Ovary (tissue), 10 donors: ENCODE measurements at places on chromosomes 1 and 21.

DNA sequence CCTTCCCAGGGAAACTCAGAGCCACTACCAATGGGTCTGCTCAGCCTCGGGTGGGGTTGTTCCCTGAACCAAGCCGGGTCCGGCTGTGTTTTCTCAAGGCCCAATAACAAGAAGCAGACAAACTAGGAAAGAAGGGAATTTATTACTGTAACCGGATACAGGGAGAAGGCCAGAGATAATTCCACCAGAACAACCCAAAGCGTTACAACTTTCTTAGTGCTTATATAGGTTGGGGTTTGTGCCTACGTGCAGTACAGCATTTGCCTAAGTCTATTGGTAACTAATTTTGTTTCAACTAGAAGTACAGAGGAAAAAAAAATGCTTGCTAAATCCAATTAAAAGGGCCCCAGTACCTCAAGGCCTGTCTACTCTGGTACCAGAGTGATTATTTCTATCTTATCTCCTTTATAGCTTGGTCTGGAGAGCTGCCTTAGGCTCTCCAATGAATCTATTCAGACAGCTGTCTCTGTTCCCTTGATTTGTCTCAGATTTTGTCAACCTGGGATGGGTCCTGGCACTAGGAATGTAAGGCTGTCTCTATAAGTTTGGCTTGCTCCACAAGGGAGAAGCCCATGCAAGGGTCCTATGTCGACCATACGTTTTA is 57.3 kb upstream of the CCDC190 start:
- DNase-seq, result no peak

DNA sequence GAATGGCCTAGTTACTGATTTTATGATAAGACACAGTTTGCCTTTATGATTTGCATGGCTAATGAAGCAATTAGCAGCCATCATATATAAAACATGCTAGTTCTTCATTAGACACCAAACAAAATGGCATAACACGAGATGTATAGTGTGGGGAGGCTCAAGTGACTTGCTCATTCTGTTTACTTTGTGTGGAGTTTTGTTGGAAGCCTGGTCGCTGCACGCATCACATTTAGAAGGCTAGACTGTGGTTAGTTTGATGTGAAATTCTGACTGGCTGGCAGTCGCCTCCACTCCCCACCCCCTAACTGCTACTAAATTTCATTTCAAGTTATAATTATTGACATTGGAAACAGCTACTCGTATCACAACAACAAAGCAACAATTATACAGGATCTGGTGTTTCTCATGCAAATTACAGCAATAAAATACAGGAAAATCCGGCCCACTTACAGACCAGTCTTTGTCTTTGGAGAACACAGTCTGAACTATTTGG is 356.1 kb downstream of the LMO4 start:
- DNase-seq, result peak; percentile 25

GRCh38 chr1:68365709-68366382 is 83.9 kb downstream of the RPE65 start:
- no peak for DNase-seq

- peak; percentile 49 for DNase-seq
Observed at GRCh38 chr21:38806153-38806941, 618 bp downstream of the ETS2 start.

DNA sequence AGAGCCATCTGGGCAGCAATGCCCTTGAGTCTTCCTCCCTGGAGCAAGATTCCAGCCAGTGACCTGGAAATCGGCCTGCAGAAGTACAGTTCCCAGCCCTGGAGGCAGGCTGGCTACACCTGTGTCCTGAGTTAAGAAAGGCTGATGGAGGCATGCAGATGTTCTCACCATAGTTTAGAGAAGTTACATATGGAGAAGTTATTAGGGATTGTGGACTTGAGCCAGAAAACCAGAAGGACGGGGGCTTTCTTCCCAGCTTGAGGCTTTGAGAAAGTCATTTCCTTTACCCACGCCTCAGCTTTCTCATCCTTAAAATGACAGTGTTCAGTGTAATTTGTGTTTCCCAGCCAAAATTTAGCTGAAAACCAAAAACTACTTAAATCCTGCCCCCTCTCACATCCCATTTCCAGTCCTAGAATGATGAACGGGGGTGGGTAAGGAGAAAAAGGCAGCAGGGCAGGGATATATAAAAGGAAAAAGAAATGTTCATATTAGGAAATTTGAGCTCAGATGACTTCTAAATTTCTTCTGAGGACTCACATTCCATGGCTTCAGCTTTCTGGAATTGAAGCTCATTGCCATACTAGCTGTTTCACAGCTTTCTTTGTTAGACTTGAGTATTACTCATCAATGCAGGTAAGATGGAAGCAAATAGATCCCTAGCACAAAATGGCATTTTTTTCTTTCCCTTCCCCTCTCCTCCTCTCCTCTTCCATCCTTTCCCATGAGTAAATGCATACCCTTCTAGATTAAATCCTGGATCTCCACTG is 14.4 kb upstream of the C8B start:
- no peak for DNase-seq

DNA sequence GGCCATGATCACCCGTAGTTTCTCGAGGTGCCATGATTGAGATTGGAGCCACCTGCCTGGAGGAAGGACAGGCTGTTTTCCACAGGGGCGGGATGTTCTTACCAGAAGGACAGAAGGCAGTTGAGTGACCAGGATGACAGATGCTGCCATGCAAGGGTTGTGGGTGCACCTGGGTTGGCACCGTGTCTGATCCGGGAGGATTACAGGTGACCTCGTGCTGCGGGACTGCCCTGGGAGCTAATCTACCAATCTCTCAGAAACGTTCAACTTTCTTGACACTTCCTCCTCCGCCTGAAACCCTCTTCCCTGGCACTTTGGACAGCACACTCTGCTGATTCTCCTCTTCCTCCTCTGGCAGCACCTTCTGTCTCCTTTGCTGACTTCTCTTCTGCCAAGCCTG is 13.8 kb upstream of the SLC6A9 start:
- no peak for DNase-seq

DNA sequence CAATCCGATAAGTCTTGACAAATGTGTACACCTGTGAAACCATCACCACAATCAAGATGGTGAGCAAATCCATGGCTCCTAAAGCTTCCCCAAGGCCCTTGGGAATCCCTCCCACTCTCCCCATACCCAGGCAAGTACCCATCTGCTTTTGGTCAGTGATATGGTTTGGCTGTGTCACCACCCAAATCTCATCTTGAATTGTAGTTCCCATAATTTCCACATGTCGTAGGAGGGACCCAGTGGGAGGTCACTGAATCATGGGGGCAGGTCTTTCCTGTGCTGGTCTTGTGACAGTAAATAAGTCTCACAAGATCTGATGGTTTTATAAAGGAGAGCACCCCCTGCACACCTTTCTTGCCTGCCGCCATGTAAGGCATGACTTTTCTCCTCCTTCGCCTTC is 14.6 kb upstream of the GUCA2B start:
- DNase-seq, result no peak

- no peak for DNase-seq
Observed at GRCh38 chr21:33815143-33815707, 100.4 kb downstream of the ATP5PO start.

DNA sequence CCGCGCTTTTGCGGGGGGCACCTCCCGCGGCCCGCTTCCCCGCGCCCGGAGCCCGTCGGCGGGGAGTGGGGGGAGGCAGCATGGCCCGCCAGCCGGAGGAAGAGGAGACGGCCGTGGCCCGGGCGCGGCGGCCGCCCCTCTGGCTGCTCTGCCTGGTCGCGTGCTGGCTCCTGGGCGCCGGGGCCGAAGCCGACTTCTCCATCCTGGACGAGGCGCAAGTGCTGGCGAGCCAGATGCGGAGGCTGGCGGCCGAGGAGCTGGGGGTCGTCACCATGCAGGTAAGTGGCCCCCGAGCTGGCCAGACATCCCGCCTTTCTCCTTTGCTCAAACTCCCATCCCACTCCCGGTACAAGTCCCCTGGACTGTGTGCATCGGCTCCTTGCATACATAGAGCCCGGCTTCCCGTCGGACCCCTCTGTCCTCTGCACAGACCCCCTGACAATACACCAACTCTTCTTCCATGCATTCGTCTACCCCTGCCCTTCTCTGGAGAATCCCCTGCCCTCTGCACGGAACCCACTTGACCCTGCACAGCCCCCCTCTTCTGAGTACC is 812 bp downstream of the CACHD1 start:
- peak; percentile 63 for DNase-seq

GRCh38 chr1:197024460-197024859 is 42.6 kb downstream of the F13B start:
- DNase-seq, result no peak

DNA sequence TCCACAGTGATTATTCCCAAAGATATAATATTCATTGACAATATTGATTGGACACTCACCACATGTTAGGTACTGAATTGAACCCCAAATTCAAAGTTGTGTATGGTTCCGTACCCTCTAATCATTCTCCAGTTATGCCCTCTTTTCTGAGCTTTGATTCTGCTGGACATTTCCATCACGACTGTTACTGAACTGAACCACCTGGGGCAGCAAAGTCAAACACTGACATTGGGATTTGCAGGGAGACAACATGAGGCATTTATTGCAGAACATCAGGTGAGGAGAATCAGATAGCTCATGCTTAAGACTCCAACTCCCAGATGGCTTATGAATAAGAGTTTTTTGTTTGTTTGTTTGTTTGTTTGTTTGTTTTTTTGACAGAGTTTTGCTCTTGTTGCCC is 420.9 kb downstream of the DISC1 start:
- no peak for DNase-seq

- no peak for DNase-seq
Observed at GRCh38 chr1:118788463-118788862, 199.7 kb downstream of the TBX15 start.

DNA sequence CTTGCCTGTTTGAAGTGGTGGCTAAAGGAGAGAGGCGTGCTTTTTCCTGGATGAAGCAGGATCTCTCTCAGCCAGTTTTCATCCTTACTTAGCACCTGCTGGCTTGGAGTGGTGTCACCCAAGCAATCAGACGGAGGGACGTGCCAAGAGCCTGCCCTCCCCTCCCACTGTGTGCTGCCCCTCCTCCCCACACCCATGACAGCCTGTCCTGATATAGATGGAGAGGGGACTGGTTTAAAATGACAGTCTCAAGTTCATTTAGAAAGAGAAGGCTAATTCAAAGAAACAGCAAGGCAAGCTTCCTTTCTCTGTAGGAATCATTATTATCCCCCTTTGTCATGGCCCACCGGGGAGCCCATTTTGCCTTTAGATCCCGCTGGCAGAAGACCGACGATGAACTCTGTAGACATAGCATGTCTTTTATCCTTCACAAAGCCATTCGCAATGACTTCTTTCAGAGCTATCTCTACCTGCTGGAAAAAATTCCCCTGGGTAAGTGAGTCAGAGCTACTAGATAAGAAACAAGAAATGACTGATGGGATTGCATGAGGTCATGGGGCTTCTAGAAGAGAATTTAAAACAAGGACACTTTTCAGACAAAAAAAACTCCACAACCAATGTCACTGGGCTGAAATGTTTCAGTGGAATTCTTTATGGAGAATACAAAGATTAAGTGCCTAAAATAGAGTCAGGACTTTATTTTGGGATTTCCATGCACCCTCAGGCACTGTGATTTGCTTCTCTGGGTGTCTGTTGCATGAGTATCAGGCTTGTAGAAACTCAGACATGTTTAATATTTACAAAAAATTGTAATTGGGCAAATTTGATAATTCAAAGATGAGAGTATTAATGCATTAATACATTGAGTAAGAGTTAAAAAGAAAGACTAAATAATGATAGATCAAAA is at the start of gene NTMT2:
Gene NTMT2 (plus strand): TSS at position 190 of the 907 bp plus-strand sequence. CDS start 149 bp downstream, at position 339.
- DNase-seq, result no peak

DNA sequence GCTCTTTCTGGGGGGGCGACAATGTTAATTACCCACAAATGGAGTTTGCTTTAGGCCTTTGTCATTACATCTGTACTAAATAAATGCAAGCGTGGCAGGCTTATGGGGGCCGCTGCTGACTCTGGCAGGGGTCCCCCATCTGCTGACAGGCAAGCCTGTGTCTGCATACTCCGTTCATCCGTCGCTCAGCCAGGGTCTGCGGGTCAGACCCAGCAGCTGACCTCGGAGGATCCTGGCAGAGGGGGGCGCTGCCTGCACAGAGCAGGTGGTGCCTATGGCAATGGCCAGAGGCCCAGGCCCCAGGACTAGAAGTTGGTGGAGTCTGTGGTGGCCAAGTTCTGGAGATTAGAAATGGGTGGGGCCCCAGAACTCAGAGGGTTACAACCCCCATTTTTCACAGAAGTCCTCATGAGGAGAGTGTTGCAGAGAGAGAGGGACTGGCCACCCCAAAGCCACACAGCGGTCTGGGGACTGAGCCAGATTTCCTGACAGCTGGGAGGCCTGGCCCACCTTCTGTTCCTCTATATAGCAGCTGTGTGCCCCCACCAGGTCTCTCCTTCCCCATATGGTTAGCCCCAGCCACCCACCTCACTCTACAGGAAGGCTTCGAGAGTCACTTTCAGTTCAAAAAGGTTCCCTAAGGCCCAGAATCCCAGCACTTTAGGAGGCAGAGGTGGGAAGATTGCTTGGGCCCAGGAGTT is 31.0 kb downstream of the TTC39A start:
- DNase-seq, result no peak

DNA sequence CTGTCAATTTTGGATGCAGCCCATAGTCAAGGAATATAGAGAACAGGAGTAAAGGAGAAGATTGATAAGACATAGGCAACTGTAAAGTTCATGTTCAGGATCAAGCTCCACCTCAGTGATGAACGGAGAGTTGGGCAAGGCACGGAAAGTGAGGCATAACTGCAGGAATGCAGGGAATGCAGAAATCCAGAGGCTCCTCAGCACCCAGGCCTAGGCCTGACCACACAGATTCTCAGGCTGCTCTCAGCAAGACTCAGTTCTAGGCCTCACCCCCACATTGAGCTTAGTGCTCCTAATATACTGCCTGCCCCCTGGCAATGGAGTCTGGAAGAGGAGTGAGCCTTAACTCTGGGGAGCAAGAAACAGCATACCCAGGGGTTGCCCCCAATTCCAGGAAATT is 36.3 kb upstream of the S1PR1 start:
- no peak for DNase-seq

DNA sequence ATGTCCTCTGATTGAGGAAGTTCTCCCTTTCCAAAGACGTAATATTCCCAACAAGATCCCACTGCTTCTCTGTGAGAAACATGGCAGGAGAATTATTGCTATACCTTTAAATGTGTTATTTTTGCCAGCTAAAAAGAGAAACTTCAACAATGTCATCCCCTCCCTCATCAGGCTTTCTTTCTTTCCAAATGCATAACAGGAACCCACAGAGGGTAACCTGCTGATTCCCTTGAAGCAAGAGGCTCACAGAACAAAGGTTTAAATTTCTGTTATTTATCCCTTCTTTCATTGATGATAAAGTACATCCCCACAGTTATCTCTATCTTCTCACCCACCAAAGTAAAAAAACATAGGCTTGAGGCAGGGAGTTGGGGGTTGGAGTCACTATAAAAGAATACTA is 102.1 kb downstream of the SLC30A10 start:
- no peak for DNase-seq

GRCh38 chr1:31058012-31058411 is 7.5 kb downstream of the PUM1 start:
- DNase-seq, result no peak

GRCh38 chr21:34227386-34227852 is 136.4 kb upstream of the KCNE2 start:
- peak; percentile 19 for DNase-seq

- DNase-seq, result peak; percentile 31
Observed at GRCh38 chr1:165369255-165369848, 12.8 kb upstream of the LMX1A start.
